Non-pigmented ciliary epithelial cell (primary cell): ENCODE measurements at places on chromosomes 2 and 18.

GRCh38 chr2:207231106-207231865 is 65.5 kb upstream of the KLF7 start:
- DNase-seq = no peak

DNA sequence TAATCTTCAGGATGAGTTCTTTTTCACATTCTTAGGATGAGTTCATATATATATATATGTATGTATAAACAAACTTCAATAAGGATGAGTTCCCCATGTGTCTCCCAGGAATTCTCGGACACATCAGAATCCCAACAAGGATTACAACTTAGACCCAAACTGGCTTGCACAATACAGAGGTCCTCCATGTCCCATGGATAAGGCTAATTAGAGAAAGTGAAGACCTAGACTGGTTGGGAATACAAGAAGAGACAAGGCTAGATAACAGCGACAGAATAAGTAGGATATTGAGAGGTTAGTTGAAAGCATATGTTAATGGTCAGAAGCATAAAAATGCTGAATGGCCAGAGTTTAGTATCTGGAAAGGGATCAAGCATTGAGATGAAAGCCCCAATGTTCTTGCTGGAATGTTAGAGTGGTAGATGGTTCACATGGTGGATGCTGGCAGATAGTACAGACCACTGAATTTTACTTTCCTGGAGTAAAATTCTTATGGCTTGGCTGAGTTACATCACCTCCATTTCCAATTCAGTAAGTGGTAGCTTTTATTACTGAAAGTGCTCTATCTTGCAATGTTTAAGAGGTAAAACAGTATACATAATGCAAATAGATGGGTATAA is 154.9 kb upstream of the EPHA4 start:
- no peak for DNase-seq

GRCh38 chr2:205709319-205709718 is 27.0 kb downstream of the NRP2 start:
- DNase-seq = no peak

GRCh38 chr2:179671043-179671981 is 190.1 kb downstream of the ZNF385B start:
- DNase-seq = no peak

- no peak for DNase-seq
Observed at GRCh38 chr2:169775354-169775753, 23.3 kb upstream of the SSB start.

- no peak for DNase-seq
Observed at GRCh38 chr18:24790347-24790746, 329.9 kb downstream of the HRH4 start.

GRCh38 chr18:78293940-78294541 is 685.6 kb upstream of the SALL3 start:
- no peak for DNase-seq

- no peak for DNase-seq
Observed at GRCh38 chr2:467543-467891, 179.6 kb upstream of the ALKAL2 start.

DNA sequence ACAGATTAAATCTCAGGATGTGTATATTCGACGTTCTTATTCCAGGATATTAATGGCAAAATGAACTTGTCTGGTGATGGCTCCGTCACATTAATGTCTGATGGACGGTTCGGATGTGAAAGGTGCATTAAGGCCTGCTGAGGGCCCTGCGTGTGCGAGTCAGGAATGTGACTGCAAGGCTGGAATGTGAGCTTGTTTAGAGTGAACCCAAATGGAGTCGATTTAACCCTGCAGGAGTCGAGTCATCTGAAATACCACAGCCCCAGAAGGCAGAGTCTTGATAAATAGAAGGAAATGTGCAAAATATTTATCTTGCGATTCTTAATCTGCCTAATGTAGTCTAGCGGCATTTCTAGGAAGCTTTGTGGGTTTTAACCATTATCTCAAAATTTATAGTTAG is 44.3 kb downstream of the RDH14 start:
- peak; percentile 65 for DNase-seq

DNA sequence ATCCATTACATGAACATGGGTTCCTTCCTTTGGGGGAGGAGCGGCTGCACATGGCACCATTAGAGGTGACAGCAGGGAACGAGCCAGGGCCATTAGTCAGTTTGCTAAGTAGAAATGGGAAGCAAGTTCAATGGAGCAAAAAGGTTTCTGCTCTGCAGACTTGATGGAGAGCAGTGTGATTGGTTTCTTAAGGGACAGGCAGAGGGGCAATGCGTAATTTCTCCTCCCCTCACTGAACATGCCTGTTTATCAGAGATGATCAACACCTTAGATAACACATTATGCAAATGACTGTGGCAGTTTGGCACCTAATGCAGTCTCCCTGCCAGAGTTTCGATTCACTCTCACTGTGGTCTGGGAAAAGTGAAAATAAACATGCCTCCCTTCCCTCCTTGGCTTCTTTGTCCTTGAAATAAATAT is 414.5 kb downstream of the STK39 start:
- DNase-seq = no peak

DNA sequence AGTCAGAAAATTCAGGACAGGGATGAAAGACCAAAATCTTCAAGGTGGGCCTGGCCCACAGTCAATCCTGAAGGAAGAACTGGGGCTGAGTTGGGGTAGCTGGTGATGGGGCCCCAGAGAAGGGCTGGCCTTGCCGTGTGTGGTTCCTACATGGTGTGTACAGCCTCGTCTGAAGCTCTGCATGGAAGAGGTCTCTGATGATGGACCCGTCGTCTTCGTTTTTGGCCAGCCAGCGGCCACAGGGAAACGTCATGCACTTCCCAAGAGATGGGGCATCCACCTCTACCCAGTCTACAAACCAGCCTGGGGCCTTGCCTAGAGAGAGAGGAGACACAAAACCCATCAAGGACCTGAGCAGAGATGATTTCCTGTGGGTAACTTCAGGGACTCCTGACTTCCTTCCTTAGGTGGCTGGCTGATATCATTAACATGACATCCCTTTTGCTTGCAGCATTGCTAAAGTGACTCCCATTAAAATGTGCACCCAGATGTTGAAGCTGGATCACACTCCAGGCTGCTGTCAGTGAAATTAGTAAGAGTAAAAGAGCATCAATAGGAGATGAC is 115.3 kb downstream of the LOXHD1 start:
- DNase-seq = no peak

DNA sequence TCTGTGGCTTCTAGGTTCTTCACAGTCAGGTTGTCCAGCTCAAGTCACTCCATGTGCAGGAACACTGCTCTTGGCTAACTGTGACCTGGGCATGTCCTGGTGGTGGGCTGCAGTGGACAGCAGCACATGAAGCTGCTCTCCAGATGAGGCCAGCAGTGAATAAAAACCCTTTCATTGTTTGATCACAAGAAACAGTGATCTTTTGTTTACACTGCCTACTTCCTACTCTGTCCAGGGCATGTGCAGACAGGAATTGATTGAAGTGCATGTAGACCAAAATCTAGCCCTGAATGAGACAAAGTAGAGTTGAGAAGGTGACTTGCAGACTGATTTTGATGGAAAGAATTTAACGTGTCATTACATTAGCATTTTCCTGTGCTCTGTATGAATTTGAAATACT is 34.9 kb downstream of the BCL2L11 start:
- no peak for DNase-seq

GRCh38 chr2:204881655-204882054 is 336.4 kb downstream of the PARD3B start:
- DNase-seq = no peak

- no peak for DNase-seq
Observed at GRCh38 chr2:109172556-109173105, 43.6 kb downstream of the SH3RF3 start.

- DNase-seq = no peak
Observed at GRCh38 chr18:75087119-75088020, 121.6 kb downstream of the PTGR3 start.

DNA sequence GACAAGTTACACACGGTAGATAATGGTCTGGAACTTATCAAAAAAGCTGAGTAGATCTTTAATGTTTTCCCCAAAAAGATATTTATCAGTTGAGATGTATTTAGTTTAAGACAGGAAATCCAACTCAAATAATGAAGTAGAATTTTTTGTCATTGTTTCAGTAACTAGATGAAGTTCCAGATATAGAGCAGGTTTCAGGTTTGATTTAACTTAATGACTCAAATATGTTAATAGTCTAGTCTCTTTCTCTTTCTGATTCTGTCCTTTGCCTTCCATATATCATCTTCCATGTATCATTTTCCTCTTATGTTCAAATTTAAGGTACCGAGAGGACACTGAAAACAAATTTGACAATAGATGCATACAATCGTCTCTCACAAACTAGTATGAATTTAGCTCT is 23.6 kb upstream of the DOCK10 start:
- DNase-seq = no peak

DNA sequence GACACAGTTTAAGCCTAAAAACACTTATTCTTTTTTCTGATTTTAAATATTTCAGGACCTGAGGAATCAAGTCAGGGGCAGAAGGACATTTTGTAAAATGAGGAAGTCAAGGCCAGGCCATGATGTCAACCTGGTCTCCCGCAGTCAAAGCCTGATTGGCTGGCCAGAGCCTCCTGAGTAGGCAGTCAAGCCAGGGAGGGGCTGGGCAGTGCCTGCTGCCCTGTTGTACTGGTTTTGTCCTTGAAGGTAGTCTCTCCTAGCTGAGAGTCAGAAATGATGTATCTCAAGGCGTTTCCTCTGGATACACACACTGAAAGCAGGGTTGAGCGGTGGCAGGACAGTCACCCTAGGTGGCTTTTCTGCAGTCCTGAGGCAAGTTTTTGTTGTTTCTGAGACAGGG is 19.8 kb downstream of the CCT7 start:
- DNase-seq = no peak

- DNase-seq = no peak
Observed at GRCh38 chr2:9543557-9543956, 12.1 kb downstream of the ADAM17 start.

DNA sequence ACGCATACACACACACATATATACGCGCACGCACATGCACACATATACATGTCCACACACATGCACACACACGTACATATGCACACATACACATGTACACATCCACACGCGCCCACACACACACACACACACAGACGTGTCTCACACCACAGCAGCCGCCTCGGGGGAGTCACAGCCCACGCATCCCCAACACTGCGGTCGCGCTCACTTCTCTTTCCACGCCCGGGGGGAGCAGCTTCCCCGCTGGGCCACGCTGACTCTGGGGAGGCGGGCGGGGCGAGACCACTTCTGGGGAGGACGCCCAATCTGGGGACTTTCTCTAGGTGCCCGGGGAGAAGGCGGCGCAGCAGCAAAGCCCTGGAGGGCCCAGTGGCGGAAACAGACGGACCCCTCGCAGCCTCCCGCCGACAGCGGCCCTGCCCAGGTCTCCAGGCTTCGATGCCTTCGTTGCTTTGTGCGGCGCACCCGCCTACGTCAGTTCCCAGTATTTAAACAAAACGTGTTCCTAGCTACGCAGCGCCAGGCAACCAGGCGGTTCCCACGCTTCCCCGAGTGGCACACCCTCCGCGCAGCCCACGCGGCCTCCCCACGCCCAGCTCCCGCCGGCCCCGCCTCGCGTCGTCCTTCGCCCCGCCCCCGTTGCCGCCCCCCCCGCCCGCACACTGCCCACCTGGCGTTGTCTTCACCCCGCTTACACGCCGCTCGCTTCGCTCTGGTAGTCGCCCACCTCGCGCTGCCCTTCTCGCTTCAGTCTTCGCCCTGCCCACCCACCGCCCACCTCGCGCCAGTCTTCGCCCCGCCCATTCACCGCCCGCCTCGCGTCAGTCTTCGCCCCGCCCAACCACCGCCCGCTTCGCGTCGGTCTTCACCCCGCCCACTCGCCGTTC is 810 bp upstream of the RBFA start:
- DNase-seq = no peak

DNA sequence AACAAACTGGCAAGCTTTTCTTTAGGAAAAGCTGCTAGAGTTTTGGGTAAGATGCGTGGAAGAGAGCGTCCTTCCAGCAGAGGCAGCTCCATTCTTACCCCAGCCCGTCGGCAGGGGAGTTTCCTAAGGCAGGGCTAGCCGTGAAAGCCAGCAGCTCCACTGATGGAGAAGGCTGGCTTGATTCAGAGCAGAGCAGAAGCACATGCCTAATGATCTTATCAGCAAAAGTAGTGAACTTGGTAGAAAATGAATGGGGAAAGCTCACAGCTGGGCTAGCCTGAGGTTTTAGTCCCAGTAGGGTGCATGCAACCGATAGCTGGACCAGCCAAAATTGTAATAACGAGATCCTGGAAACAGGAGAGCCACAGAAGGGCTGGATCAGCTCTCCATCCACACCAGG is 20.8 kb downstream of the LAMA1 start:
- DNase-seq = no peak

- no peak for DNase-seq
Observed at GRCh38 chr2:137221797-137222492, 456.6 kb downstream of the THSD7B start.

DNA sequence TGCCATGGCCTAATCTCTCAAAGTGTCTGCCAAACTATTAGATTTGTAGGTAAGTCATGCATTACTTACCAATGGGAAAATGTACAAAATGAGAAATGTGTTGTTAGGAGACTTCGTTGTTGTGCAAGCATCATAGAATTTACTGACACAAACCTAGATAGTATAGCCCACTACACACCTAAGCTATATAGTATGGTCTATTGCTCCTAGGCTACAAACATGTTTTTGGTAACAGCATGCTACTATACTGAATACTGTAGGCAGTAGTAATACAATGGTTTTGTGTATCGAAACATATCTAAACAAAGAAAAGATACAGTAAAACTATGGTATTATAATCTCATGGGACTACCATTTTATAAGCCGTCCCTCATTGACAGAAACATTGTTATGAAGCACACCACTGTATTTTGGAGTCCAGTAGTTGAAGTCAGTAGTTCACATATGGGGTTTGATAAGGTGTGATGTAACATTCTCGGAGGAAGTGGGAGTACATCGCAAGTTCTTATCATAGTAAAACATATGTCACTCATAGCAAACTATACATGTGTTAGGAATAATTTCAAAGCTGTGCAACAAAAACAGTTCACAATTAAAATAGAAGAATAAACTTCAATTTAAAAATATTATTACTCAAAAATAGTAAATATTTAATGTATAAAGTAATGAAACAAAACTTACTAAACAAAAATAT is 12.0 kb upstream of the GTF2A1L start:
- DNase-seq = no peak

DNA sequence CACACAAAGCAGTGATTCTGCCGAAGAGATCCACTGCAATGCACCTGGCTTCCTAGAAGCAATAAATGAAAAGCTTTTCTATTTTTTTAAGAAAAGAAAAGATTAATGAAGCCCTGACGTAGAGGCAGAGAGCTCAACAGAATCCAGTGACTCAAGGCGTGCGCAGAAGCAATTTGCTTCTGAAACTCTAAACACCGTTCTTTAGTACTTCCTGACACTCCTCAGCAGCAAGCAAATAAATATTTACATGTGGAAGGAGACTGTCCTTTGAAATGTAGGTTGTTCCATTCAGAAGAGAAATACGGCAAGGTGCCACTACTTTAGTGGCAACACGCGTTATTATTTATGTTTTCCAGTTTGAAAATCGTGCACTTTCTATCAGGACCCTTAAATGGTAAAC is 126.2 kb upstream of the ZNF516 start:
- no peak for DNase-seq

GRCh38 chr2:106165561-106165960 is 28.5 kb downstream of the UXS1 start:
- no peak for DNase-seq

- no peak for DNase-seq
Observed at GRCh38 chr2:132620115-132620514, 49.9 kb downstream of the LYPD1 start.

GRCh38 chr2:128396946-128397345 is 78.3 kb upstream of the HS6ST1 start:
- DNase-seq = no peak

GRCh38 chr18:62329691-62330454 is 4.8 kb downstream of the TNFRSF11A start:
- DNase-seq = no peak

- DNase-seq = no peak
Observed at GRCh38 chr2:160870729-160871465, 289.3 kb upstream of the TANK start.
